Body of pancreas (tissue), 4 donors: ENCODE measurements at places on chromosomes 12 and 14. TPM values are rescaled to one million over a fixed set of nuclear protein-coding genes. Genes with fewer than 3 reads are reported as not detected.

- no peak for DNase-seq
Measured at GRCh38 chr12:119949594-119949993, 39.4 kb upstream of the BICDL1 start.

DNA sequence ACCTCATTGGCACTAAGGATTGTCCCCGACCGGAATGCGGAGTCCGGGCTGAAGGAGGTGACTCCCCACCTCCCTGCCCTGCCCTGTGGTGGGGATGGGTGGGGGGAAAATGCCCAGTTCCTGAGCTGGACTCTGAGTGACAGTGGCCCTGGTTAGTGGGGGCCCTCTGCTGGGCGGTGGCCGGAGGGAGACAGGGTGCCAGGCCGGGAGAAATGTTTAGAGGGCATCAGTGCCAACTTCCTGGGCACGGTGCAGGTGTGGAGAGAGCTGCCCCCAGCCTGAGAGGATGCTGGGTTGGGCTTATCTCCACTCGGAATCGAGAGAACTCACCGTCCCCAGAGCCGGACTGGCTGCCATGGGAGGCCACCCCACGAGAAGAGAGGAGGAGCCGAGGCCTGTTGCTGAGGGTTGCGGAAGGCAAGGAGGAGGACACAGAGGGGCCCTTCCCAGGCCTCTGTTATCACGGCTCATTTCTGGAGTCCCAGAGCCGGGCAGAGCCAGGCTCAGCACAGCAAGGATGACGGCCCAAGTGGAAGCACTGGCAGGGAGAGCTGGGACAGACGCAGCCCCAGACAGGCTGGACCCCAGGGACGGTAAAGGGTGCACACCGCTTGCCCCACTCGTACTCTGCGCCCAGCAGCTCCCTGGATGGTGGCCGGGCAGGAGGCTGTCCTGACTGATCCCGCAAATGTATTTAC lies 156.7 kb downstream of the KIF26A start:
- DNase-seq, result no peak

DNA sequence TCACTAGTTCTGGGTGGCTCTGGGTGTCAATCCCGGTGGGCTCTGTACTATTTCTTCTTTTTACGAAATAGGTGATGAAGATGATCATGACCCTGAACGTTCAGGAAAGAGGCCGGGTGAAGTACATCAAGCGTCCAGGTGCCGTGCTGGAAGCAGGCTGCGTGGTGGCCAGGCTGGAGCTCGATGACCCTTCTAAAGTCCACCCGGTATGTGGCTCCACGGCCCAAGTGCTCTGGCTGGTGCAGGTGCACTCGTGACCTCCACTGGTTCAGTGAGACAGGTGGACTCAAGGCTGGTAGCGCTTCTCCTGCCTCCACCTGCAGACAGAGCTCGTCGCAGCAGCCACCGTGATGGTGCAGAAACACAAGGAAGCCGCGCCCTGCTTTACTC lies 85.1 kb downstream of the ACACB start:
- no peak for DNase-seq

The HIP1R gene
- total RNA-seq, result 111 TPM

DNA sequence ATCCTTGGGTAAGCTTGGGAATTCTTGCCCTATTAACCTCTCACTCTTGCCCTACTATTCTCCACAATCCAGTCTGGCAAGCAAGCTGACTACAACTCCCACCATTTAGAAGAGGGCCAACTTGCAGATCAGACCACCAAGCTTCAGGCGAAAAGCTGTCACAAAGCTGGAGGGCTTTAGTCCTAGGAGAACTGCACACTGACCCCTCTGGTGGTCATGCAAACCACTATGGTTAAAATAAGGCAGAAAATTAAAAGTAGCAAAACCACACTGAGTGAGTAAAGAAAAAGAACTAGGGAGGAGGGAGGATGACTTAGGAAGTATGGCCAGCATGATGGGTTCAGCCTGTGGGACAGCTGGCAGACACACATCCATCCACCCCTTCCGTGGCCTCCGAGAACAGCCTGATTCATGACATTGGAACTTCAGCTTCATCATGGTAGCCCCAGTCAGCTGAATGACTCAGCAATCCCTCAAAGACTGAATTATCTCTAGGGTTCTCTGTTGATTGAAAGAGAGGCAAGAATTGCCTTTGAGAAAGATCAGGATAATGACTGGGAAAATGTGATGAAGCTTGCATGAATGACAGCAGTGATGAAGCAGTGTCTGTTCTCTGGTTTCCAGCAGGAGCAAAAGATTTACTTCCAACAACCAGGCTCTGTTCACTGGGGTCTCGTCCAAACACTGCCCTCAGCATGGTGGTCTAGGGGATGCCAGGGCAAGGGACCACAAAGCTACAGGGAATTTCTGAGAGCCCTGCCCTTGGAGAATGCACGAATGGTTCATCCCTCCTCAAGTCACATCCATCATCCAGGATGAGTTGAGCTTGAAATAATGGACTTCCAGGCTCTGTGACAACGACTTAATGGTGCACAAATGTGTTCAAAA lies 24.4 kb downstream of the PITPNM2 start:
- no peak for DNase-seq

DNA sequence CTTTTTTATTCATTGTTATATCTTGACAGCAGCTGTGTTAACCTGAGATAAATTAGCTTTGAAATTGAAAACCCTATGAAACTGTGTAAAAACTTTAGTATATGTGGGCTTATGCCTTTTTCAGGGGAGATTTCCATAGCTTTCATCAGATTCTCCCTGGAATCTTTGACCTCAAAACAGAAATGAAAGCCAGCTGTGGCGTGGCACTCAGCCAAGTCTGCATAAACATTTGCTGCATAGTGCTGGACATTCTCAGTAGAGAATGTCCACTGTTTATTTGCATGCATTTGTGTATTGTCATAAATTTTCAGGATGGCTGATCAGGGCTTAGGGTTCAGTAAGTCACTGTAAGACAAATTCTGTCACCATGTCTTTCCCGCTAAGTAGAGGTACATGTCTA lies 115.3 kb upstream of the NAP1L1 start:
- DNase-seq, result no peak

- no peak for DNase-seq
Measured at GRCh38 chr12:132520421-132521199, 30.7 kb downstream of the FBRSL1 start.

DNA sequence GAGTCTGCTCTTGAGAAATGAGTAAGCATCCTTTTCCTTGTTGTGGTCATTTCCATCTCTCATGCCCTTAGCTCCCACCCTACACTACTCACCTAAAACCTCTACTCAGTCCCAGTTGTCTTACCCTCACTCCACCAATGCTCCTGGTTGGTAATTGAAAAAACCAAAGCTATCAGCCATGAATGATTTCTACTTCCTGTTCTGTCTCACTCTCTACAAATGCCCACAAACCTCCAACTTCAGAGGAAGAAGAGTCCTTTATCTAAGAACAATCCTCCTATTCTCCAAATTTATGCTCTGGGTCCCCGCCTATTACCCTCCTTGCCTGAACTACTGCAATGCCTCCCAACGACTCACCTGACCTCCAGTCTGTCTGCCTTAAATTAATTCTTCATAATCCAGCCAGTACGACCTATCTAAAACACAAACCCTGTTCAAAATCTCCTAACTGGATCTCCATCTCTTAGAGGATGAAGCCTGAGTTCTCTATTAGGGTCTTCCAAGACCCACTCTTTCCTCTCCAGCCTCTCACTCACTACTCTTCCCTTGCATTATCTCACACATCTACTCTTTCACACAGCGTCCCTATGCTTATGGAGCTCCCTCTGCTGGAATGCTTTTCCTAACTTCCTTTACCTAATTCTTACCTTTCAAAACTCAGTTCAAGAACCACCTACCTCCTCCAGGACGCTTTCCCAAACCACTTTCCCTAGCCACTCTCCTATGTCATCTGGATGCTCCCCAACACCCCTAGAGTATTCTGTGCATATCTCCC lies 2.2 kb downstream of the DHRS1 start:
- no peak for DNase-seq

The TPPP2 gene
- total RNA-seq, result not detected

DNA sequence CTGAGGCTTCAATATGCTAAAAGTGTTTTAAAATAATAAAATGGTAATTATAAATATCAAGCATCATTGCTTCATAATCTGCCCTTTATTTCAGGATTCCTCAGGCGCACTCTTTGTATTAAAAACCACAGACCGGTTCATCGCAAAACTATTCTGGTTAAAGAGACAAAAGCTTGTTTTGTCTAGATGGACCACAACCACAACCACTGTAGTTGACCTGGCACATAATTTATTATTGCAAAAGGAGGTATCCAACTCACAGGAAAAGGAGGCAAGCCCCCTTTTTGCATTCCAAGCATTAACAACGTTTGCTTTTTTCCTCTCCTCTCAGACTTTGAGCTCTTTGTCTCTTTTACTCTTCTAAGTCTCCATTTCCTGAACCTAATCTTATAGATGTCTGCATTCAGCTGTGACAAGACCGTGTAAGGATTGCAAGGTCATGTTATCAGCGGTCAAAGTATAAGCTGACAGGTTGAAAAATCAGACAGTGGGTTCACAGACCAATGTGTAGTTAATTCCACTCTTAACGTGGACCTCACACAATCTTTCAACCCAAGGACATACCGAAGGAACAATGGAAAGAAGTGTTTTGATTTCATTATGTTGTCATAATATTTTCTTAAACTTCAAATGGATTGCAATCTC lies 1057.6 kb downstream of the GALC start:
- DNase-seq, result no peak

- DNase-seq, result no peak
Measured at GRCh38 chr12:1533602-1534304, 60.6 kb downstream of the FBXL14 start.

DNA sequence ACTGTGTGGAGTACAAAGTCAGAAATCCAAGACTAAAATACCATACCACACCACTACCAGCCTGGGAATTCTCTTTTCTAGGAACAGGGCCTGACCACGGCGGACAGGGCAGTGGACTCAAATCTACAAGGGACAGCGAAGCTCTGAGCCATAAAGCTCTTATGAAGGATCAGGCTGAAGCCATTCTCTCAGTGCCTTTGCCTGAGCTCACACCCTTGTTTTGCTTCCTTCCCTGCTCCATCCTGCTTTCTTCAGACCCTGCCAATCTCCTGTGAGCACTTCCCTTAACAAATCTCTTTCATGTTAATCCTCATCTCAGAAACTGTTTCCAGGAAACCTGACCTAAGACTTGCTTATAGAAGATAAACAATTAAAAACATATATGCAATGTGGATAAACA lies 398.5 kb downstream of the MDGA2 start:
- DNase-seq, result no peak

- DNase-seq, result peak; percentile 51
Measured at GRCh38 chr12:31215518-31216232, 110.3 kb downstream of the SINHCAF start.

The EPS8 gene
- 31.6 TPM for total RNA-seq

- DNase-seq, result no peak
Measured at GRCh38 chr14:80364274-80364673, 153.0 kb upstream of the DIO2 start.

- no peak for DNase-seq
Measured at GRCh38 chr14:51079489-51079888, 15.4 kb downstream of the TRIM9 start.

GRCh38 chr12:51403681-51404136 lies 12.5 kb upstream of the GALNT6 start:
- DNase-seq, result no peak

GRCh38 chr12:237026-237815 lies 23.3 kb upstream of the SLC6A12 start:
- no peak for DNase-seq

DNA sequence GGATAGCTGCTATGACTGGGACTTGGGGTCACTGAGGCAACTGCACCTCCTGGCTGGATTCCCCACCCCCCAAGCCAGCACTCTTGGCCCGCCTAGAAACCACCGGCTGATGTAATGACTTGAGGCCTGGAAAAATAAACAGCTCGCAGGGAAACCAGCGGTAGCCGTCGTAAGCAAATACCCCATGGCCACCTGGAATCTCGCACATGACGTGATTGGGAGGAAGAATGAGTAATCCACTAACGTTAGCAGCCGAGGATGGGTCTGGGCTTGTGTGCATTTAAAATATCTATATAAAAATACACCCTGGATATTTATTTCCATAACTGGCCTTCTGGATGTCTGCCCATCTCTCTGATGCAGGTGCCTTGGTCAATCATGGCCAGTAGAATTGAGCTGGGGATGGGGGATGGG lies 120.1 kb downstream of the SMOC1 start:
- DNase-seq, result peak; percentile 76

DNA sequence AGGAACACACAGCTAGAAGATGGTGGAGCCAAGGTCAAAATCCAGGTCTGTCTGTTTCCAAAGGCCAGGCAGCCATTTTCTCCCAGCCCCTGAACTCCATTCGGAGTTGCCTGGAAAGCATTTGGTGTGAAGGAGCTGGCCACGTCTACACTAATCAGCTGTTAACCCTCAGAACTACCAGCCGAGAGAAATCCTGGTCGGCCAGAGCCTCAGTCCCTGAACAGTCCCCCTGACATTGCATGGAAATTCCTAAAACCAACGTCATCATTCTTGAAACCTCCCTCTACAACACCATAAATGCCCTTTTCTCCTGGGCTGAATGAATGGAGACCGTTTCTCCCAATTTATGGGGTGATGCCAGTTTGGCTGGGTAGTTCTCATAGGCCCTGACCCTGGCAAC lies 245.6 kb downstream of the SLC41A2 start:
- no peak for DNase-seq

GRCh38 chr12:59803735-59804134 lies 207.9 kb downstream of the SLC16A7 start:
- DNase-seq, result no peak

The SMOC1 gene
- 5.3 TPM for total RNA-seq

DNA sequence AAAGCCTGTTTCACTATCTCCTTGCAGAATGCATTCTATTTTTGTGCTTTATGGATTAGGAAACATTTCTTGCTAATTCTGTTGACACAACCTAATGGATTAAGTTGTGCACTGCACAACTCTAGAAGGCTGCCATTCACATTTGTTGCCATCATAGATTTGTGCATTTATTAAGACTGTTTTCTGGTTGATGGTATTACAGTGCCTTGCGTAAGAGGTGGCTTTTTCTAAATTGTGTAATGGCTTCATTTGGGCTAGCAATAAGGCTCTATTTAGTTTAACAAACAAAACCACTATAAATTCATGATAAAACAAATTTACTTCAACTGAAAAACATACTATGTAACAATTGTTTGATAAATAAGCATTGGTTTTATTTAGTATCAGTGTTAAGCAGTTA lies 175.9 kb downstream of the TRHDE start:
- no peak for DNase-seq

The PPM1H gene
- 4.9 TPM for total RNA-seq

GRCh38 chr14:72608391-72609204 lies 285.3 kb downstream of the DPF3 start:
- DNase-seq, result no peak

GRCh38 chr14:101083564-101084435 lies 180.3 kb upstream of the RTL1 start:
- DNase-seq, result no peak

GRCh38 chr12:54749191-54749818 lies 101.1 kb upstream of the DCD start:
- peak; percentile 17 for DNase-seq

The GNB3 gene
- total RNA-seq, result 0.33 TPM

- no peak for DNase-seq
Measured at GRCh38 chr14:68961781-68962584, 17.1 kb downstream of the ACTN1 start.

The RNFT2 gene
- total RNA-seq, result 1.3 TPM

The CCDC177 gene
- not detected for total RNA-seq

GRCh38 chr12:28066879-28067278 lies 94.3 kb upstream of the PTHLH start:
- no peak for DNase-seq
